ENCODE measurements at places on chromosomes 11 and 22. TPM values are rescaled to one million over a fixed set of nuclear protein-coding genes. Genes with fewer than 3 reads are reported as not detected.

SCGB2A2 gene
- not detected for total RNA-seq

MS4A6A gene
- 0.15 TPM for total RNA-seq

C11orf52 gene
- 0.66 TPM for total RNA-seq

ABCC8 gene
- total RNA-seq = not detected

JHY gene
- total RNA-seq = 1.3 TPM

WNT7B gene
- not detected for total RNA-seq

SMCO4 gene
- total RNA-seq = 7.1 TPM

PRR33 gene
- total RNA-seq = not detected

LMO1 gene
- total RNA-seq = not detected

OR8G1 gene
- 0.17 TPM for total RNA-seq
